Pancreas (tissue), 10 donors: ENCODE measurements at places on chromosomes 2 and 18.
A peak's percentile ranks its signal among the peaks of the same experiment; 100 is the strongest.

DNA sequence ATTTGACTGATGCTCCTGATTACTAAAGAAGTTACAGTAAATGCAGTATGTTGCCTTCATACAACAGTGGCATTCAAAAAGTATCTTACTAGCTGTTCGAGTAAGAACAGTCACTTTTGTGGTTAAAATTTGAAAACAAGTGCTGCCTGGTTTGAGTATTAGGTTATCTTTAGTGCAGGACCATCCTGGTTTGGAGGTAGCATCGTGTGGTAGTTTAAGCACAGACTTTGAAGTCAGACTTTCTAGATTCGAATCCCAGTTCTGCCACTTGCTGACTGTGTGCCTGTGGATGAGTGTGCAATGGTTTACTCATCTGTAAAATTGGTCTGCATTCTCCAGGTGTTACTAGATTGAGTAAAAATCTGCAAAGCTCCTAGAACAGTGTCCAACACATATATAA is 96.8 kb downstream of the SGPP2 start:
- no peak for DNase-seq

DNA sequence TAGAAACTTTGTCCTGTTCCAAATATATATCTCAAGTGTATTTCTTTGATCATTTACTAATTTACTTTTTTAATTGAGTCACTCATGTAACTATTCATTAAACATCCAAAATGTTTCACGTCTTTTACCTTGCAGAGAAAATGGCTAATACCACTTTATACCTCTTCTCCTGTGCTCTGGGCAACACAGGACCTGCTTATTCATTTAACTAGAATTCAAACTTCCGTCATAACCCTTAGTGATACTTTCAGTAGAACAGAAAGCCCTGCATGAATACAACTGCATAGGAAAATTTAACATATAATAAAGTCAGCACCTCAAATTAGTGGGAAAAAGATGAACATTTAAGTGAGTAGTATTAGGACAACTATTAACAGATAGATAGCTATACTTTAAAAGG is 205.2 kb downstream of the MREG start:
- no peak for DNase-seq

- DNase-seq = peak; percentile 32
Observed at GRCh38 chr2:38723173-38723572, 28.0 kb downstream of the SRSF7 start.

DNA sequence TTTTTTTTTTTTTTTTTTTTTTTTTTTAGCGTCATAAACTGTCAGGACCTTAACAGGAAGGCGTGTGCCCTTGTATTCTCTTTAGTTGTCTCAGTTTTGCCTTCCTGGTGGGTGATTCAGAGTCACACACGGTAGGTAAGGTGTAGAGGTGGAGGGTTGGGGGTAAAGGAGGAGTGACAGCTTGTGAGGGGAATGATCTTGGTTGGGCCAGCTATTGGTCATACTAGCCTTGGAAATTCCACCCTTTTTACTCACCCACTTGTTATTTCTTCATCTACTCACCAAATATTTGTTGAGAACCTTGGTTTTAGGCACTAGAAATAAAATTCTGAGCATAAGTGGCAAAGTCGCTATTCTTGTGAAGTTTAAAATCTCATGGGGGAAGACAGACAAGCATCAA is 22.2 kb downstream of the SMIM21 start:
- DNase-seq = no peak

- no peak for DNase-seq
Observed at GRCh38 chr2:33064349-33064801, 117.6 kb downstream of the LTBP1 start.

DNA sequence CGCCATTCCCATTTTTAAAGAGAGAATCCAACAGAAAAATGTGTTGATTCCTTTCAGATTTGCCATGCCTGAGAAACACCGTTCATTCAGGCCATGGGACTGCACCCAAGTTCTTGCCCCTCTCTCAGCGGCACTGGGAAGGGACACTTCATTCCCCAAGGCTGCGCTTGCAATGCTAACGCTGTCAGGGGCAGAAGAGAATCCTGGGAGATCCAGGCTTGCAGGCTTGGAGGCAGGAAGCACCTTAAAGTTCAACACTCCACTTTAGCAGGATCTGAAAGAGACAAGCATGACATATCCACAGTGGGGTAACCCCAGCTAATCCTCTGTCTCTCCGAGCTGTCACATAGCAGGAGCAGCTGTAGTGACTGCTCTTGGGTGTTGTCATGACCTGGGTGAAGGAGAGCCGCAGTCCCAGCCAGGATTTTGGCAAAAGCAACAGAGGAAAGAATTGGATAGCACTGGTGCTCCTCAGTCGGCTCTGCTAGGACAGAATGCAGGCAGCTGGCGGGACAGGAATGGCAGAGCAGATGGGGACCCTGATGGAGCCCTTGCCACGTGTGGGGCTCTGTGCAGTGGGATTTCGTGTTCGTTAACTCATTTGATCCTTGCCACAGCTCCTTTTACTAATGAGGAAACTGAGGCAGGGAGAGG is 22.0 kb upstream of the ODC1 start:
- DNase-seq = no peak
